ENCODE measurements at places on chromosomes 3 and 15. TPM values are rescaled to one million over a fixed set of nuclear protein-coding genes. Genes with fewer than 3 reads are reported as not detected.

STRIT1 gene
- not detected for total RNA-seq

RLBP1 gene
- not detected for total RNA-seq

CLDN18 gene
- total RNA-seq = not detected

MINDY2 gene
- 26.7 TPM for total RNA-seq

ATP13A4 gene
- total RNA-seq = not detected
